ENCODE measurements at places on chromosomes 5 and 9. TPM values are rescaled to one million over a fixed set of nuclear protein-coding genes. Genes with fewer than 3 reads are reported as not detected.

The PCDHGB1 gene
- 0.82 TPM for total RNA-seq

The TAL2 gene
- total RNA-seq, result not detected

The ORM2 gene
- not detected for total RNA-seq

The INSYN2B gene
- 3.0 TPM for total RNA-seq

The HMGXB3 gene
- 37.2 TPM for total RNA-seq

The OR13F1 gene
- not detected for total RNA-seq

The SPINK4 gene
- total RNA-seq, result not detected

The PCDHGA6 gene
- 6.6 TPM for total RNA-seq

The CCDC183 gene
- total RNA-seq, result 0.48 TPM

The LECT2 gene
- total RNA-seq, result not detected

The CERT1 gene
- 20.1 TPM for total RNA-seq

Measured in glomerular endothelial cell (primary cell).